ENCODE measurements at places on chromosomes 1 and 21.

DNA sequence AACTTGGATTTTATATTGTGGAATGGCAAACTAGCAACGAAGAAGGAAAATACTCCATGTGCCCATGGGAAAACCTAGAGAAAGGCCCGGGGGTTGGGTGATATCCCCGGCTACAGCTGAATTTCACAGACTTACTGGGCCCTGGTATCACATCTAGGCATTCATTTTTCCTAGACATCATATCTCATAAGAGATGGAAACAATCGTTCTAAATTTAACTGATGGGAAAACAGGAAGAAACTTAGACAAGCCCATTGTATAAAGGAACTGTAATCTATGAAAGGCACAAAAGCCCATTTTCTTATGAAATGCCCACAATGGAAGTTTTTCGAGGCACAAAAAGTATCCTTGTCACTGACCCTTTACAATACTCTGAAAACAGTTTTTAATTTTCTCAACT lies 407.9 kb upstream of the LYPLAL1 start:
- DNase-seq: no peak

DNA sequence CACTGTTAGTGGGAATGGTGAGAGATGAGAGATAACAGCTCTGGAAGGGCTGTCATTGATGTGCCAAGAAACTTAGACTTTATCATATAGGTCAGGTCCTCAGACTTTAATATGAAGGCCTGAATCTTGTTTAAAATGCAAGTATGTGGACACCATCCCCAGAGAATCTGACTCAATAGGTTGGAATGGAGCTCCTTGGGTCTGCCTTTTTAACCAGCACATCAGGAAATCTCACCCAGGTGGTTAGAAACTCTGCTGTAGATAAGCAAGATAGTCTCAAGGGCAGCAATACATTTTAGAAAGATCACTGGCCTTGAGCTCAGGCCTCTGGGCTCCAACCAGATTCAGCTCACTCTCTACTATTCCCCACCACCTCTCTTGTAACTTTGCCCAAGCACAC lies 180.4 kb downstream of the SLC44A5 start:
- DNase-seq: no peak

GRCh38 chr1:10754568-10755329 lies 41.7 kb downstream of the CASZ1 start:
- DNase-seq: no peak

DNA sequence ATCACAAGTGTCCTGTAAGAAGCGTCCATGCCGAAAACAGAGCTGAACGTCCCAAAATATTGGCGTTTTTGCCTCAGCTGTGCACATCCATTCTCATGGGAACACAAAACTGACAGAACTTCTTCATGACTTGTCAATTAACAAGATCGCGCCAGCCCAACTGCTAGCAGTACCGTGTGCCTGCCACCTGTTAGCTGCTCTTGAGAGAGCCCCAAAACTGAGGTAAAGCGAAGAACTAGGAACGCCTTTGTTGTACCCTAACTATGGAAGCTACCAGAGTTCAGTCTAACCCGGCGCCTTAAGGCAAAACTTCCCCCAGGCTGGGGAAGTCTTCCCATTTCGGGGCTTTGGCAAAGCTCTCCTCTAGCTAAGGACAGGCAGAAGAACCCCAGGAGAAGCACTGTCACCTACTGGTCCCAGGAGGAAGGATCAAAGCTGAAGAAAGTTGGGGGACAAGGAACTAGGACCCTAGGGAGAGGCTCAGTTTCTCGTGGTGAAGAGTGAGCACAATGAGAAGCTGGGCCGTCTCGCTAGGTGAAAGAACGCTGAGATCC lies 719 bp downstream of the EYA3 start:
- DNase-seq: no peak

GRCh38 chr1:66570196-66570595 lies 36.2 kb downstream of the SGIP1 start:
- no peak for DNase-seq

DNA sequence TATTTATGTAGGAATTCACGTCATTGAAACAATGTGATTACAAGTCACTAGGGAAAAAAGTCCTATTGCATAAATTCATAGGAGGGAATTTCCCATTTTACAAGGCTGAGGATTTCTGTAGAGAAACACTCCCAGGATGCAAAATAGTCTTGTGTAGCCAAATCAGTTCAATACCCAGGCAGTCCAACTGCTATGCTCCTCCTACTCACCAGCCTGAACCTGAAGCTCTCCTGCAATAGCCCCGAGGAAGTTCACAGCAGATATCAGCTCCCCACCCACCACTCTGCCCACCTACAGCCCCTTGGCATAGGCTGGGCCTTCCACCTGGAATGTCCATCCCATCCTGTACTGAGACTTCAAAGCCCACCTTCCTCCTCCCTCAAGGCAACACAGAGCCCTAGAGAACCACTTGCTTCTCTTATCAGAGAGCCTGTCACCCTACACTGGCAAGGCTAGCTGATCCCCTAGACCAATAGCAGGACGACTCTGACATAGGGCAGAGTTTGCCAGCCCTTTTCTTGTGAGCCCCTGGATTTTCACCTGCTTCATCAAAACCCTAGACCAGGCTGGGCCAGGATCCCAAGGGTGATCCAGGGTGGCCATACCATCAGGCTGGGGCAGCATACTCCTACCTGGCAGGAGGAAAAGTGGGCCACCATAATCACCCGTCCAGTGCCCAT lies 1.5 kb downstream of the LSS start:
- no peak for DNase-seq

GRCh38 chr21:28636752-28637691 lies 355.7 kb downstream of the LTN1 start:
- DNase-seq: no peak

- no peak for DNase-seq
These were observed 30.1 kb downstream of the ITPKB start for GRCh38 chr1:226708967-226709396.

DNA sequence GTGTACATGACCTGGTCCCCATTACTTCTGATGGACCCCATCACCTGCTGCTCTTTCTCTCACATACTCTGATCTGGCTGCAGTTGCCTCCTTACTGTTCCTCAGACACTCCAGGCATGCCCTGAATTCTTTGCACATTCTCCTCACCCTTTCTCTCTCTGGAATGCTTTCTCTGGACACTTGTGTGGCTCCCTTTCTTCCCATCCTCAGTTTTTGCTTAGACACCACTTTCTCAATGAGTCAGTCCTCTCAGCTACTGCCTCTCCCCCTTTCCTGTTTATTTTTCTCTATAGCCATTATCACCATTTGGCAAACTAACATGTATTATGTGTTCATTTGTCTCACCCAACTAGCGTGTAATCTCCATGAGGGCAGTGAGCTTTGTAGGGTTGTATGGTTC lies 28.1 kb downstream of the PLXNA2 start:
- DNase-seq: no peak

GRCh38 chr1:97441966-97442365 lies 478.9 kb downstream of the DPYD start:
- no peak for DNase-seq

DNA sequence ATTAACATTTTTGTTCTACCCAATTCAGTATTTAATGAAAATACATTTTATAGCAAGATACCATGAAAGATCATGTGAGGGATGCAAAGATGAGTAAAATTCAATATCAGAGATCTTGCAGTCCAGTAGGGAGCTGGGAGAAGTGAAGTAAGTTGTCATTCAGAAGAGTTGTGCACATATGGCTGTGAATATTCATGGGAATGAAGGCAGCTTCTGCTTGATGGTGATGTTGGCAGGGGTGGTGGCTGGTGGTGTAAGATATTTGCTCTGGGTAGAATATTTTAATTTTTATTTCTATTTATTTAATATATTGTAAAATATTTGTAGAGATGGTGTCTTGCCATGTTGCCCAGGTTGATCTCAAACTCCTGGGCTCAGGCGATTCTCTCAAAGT lies 72.0 kb upstream of the GCLM start:
- no peak for DNase-seq

GRCh38 chr1:158095737-158096335 lies 84.9 kb upstream of the CD1D start:
- no peak for DNase-seq

GRCh38 chr21:21233051-21233450 lies 234.8 kb downstream of the NCAM2 start:
- no peak for DNase-seq

DNA sequence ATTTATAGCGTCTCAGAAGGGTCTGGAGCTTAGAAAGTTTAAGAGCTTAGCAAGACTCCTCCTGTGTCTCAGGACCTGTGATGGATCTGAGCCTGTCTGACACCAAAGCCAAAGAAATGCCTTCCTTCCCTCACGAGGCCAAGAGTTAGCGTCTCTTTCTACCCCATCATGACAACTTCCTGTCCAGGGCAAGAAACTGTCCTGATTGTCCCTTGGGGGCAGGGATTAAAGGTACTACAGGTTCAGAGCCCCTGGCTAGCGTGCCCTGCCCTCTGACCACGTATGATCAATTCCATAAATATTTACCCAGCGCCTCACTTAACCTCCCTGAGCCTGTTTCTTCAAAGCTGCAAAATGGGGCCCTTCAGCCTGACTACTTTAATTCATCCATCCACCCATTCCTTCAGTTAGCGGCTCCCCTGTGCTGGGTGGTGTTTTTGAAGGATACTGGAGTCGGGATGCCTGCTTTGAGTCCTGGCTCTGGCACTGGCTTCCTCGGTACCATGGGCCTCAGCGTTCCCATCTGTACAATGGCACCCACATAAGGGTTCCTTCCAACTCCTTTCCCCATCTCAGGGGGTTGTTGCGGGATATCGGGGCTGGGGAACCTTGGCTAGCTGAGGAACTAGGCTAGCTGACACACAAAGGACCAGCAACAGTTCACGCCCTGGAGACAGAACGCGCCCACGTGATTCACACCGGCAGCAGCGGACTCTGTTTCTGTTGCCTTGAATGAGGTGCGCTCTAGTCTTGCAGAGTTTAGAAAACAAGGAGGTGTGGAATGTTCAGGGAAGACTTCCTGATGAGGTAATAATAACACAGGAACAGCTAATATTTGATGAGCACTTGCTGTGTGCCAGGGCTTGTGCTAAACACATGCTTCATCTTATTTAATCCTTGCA lies 23.0 kb upstream of the EPHA2 start:
- DNase-seq: no peak

- DNase-seq: no peak
These were observed 54.7 kb downstream of the STUM start for GRCh38 chr1:226603022-226603857.

DNA sequence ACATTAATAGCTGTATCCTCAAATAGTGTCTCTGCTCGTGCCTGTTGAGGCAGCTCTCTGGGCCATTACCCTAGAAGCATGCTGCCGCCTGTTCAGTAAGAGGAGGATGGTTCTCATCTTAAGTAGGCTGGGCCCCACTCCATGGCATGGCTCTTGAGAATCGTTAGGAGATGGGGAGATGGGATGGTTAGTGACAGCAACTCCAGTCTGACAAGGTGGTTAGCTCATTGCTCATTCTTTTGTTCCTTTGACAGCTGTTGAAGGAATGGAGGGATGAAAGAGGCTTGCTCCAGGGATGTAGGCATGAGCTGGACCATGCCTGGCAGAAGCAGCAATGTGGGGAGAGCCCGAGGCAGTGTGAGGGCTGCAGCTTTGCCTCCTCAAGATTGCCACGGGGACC lies 68.2 kb downstream of the MAP10 start:
- DNase-seq: no peak

GRCh38 chr1:20210736-20211460 lies 24.6 kb upstream of the PLA2G2C start:
- no peak for DNase-seq

GRCh38 chr1:59990470-59990869 lies 63.9 kb upstream of the CYP2J2 start:
- no peak for DNase-seq

DNA sequence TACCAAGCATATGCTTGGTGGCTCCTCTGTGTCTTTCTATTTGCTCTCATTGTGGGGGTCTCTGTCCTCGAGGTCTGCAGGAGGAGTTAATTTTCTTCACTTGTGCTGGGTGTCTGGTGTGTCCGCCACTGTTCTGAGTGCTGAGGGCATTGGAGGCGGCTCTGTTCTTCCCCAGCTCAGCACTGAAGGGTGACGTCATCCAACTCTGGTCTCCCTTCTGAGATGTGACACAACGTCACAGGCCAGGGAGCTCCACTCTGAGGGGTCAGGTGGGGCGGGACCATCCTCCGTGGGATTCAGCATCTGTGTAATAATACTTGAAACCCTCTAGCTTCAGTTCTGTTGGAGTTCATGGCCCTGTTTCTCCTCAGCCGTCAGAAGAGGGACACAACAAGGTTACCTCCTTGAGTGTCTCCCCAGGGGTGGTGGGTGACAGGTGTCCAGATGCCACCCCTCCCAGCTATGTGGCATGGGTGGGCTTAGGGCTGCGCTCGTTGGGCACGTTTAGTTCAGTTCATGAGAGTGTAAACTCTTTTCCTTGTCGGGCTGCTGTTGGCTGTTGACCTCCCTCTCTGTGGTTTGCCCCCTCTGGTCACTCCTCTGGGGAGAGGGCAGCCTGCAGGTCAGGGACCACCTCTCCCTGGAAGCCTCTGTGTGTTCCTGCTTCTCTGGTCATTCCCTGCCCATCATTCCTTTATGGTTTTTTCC lies 3.1 kb downstream of the IBA57 start:
- DNase-seq: peak; percentile 10

DNA sequence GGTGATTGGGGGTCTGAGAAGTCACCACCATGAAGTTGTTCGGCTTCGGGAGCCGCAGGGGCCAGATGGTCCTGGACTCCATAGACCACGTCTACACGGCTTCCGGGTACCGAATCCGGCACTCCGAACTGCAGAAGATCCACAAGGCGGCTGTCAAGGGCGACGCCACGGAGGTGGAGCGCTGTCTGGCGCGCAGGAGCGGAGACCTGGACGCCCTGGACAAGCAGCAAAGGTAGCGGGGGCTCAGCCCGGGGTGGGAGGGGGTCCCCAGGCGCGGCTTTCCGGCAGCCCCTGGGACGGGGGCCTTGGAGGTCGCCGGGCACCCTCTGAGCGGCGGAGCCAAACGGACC lies 146.5 kb downstream of the LIPI start:
- peak; percentile 83 for DNase-seq

DNA sequence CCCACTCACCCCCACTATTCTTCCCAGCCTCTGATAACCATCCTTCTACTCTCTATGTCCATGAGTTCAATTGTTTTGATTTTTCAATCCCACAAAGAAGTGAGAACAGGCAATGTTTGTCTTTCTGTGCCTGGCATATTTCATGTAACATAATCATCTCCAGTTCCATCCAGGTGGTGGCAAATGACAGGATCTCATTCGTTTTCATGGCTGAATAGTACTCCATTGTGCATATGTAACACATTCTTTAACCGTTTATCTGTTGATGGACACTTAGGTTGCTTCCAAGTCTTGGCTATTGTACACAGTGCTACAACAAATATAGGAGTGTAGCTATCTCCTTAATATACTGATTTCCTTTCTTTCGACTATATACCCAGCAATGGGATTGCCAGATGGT lies 169.3 kb upstream of the NFIA start:
- no peak for DNase-seq

DNA sequence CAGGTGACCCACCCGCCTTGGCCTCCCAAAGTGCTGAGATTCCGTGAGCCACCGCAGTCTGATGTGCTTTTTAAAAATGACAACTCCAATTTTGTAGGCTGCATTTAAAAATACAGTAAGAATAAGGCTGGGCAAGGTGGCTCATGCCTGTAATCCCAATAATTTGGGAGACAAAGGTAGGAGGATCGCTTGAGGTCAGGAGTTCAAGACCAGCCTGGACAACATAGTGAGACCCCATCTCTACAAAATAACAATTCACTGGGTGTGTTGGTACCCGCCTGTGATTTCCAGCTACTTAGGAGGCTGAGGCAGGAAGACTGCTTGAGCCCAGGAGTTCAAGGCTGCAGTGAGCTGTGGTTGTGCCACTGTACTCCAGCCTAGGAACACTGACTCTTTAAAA lies 23.4 kb downstream of the SLC19A2 start:
- DNase-seq: no peak

GRCh38 chr1:14476170-14476955 lies 122.1 kb upstream of the KAZN start:
- no peak for DNase-seq

GRCh38 chr1:184113251-184113650 lies 61.7 kb downstream of the TSEN15 start:
- no peak for DNase-seq

Data from posterior cingulate gyrus (tissue), 11 donors.